Activated CD4-positive, CD25-positive, alpha-beta regulatory T cell treated with anti-CD3 and anti-CD28 coated beads, Interleukin-2, amount 50 U/mL, for 72 hours (primary cell): ENCODE measurements at places on chromosomes 7 and 10.

DNA sequence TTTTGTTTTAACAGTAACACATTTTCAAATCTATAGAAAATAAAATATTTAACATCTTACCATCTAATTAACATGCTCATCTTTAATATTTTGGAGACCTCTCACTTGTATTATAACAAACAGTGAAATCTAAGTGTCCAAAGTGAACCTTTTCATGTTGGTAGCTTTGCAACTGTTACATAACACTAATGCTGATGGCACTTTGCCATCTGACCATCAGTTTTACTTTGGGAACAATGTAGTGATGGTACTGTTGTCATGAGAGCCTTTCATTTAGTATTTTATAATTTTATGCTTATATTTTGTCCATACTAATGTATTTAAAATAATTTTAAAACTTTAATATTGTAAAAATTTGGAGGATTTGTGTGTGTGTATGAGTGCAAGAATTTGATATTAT lies 1017.0 kb upstream of the KCND2 start:
- DNase-seq: no peak

- DNase-seq: no peak
These were observed 68.8 kb upstream of the INHBA start for GRCh38 chr7:41771717-41772116.

GRCh38 chr10:43666552-43666951 lies 17.9 kb upstream of the ZNF32 start:
- no peak for DNase-seq

GRCh38 chr10:31803606-31804351 lies 124.9 kb downstream of the ARHGAP12 start:
- no peak for DNase-seq

DNA sequence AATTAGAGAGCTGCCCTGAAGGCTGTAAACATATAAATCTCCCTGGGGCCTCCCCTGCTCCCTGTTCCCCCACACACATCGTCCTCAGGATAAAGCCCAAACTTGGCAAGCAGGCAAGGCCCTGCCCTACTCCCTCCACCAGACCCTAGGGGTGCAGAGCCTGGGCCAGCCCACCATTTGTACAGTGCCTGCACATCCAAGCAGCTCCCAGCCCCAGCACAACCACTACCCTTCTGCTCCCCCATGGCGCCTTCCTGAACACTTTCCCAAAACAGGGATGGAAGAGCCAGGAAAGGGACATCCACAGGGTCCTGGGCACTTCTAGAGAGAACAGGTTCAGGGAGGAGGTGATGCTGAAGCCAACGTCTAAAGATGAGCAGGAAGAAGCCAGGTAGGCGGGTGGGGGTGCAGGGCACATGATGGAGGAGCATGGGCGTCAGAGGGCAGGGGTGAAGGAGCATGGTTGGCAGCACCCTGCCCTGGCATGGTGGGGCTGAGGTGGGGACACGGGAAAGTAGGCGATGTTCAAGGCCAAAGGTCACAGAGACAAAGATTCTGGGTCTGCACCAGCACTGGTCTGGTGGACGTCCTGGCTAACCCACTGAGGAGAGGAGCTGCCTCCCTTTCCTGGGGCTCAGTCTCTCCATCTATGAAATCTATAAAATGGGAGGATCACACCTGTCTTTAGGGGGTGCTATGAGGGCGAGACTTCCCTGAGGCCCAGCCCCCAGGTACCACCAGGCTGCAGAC lies 140.6 kb downstream of the ARHGAP22 start:
- peak; percentile 26 for DNase-seq

GRCh38 chr10:23869548-23869947 lies 339.4 kb upstream of the KIAA1217 start:
- no peak for DNase-seq

GRCh38 chr10:6498771-6499170 lies 81.3 kb downstream of the PRKCQ start:
- no peak for DNase-seq

GRCh38 chr10:28684986-28685580 lies 7.8 kb downstream of the BAMBI start:
- DNase-seq: no peak

GRCh38 chr10:71695502-71696476 lies 23.8 kb downstream of the C10orf105 start:
- no peak for DNase-seq
